ENCODE measurements at places on chromosomes 16 and 17.

DNA sequence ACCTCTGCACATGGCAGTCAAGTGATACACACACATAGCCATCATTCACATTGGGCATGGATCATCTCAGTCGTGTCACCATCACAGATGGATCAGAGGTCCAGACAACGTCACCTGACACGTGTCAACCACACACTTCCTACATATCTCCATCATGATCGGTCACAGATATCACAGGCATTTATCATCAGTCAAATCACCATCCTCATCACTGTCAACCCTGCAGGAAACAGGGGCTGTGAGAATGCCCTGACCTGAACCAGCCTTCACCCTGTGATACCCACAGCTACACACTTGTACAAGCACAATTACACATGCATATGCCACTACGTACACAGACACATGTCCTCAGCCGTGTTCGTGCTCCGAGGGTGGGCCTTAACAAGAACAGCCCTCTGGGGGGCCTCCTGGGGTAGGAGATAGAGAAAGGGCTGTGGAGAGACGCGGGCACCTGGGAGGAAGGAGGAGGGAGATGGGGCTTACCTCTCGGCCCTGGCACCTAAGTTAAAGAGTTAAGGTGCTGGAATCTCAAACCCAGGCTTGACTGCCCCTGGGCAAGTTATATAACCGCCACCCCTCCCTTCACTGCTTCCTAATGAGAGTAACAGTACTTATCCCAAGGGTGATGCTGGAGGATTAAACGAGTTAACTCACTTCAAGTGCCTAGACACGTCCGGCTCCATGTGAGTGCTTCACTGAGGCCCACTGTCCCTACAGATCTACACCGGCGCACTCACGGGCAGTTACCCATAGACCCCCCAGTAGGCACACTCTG lies 1.1 kb downstream of the SLC12A4 start:
- no peak for DNase-seq

GRCh38 chr17:74158761-74159160 lies 44.7 kb upstream of the RPL38 start:
- no peak for DNase-seq

DNA sequence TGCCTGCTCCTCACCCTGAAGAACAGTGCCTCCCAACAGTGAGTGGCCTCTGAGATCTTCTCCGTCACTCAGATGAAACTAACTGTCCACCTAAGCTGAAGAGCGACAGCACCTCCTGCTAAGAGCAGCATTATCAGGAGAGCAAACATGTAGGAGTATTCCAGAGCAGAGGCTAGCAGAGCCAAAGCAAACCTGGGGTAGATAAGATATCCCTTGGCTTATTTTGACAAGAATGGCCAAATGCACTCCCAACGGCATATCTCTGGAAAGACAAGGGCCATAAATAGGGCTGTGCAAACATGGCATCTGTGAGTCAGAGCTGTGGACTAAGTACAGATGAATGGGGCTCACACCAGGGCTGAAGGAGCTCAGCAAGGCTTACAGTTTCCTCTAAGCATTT lies 96.3 kb downstream of the NDEL1 start:
- no peak for DNase-seq

DNA sequence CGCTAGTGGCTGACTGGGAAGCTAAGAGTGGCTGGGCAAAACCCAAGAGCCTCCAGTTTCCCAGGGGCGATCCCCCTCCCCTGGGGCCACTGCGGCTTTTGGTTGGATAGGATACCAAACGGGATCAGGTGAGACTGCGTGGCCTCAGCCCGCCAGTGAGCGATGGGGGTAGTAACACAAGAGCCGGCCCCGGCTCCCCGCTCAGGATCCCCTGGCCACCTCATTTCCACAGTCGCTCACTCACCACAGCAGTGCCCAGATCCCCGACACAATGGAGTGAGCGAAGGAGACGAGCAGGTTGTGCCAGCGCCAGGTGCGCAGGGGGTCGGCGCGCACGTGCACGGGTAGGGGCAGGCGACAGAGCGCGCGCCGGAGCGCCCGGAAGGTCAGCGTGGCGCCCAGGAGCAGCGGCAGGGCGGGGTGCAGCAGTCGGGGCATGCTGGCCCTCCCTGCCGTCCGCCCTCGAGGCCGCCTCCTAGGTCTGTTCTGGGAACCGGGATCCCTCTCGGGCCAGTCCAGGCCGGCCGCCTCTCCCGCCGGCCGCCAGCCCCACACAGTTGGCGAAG lies 290 bp downstream of the TLCD1 start:
- peak; percentile 40 for DNase-seq

DNA sequence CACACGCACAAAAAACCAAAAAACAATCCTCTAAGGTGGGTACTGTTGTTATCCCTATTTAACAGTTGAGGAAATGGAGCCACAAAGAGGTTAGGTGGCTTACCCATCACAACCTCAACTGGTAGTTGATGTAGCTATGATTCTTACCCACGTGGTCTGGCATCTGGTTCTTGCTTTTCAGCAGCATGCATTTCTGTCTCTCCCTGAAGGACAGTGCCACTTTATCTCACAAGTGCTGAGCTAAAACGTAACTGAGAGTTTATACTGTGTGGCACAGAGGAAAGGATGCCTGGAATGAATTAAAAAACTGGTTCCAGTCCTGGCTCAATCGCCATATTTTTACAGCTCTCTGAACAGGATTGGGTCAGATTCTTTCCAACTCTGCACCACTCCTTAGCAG lies 1.9 kb upstream of the CORO6 start:
- no peak for DNase-seq

GRCh38 chr16:15031179-15031578 lies 24.7 kb downstream of the NTAN1 start:
- no peak for DNase-seq

DNA sequence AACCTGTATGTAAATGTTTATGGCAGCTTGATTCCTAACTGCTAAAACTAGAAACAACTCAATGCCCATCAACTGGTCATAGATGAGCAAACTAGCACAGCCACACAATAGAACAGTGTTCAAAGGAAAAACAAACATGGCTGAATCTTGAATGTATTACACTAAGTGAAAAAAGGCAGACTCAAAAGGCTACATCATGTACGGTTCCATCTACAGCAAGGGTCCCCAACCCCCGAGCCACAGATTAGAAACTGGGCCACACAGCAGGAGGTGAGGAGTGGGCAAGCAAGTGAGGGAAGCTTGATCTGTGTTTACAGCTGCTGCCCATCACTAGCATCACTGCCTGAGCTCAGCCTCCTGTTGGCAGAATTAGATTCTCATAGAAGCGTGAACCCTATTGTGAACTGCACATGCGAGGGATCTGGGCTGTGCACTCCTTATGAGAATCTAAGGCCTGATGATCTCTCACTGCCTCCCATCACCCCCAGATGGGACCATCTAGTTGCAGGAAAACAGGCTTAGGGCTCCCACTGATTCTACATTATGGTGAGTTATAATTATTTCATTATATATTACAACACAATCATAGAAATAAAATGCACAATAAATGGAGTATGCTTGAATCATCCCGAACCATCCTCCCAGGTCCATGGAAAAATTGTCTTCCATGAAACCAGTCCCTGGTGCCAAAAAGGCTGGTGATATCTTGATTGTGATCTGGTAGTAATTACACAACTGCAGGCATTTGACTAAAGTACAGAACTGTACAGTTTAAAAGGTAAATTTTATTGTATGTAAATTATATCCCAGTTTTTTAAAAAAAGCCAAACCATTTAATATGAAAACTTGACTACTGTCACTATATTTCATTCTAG lies 7.7 kb downstream of the CEP20 start:
- no peak for DNase-seq
